Activated CD4-positive, alpha-beta T cell treated with anti-CD3 and anti-CD28 coated beads, Interleukin-2, amount 10 ng/mL, durations not matched to agents 7 days and 5 days (primary cell): ENCODE measurements at places on chromosomes 3 and 15.

GRCh38 chr3:15808679-15809310, 11.0 kb upstream of the ANKRD28 start:
- H3K27me3 ChIP-seq = no peaks in the 10 kb centered on the region
- peaks cover 13% of the 10 kb centered on the region for H3K36me3 ChIP-seq

- H3K4me1 ChIP-seq = no peaks in the 10 kb centered on the region
- H3K27me3 ChIP-seq = peaks cover 14% of the 10 kb centered on the region
- no peaks in the 10 kb centered on the region for H3K36me3 ChIP-seq
- DNase-seq = no peak
- H3K27ac ChIP-seq = no peak overlapping the region
- H3K4me3 ChIP-seq = no peak overlapping the region
Measured at GRCh38 chr3:149592758-149593240, 65.0 kb downstream of the WWTR1 start.

DNA sequence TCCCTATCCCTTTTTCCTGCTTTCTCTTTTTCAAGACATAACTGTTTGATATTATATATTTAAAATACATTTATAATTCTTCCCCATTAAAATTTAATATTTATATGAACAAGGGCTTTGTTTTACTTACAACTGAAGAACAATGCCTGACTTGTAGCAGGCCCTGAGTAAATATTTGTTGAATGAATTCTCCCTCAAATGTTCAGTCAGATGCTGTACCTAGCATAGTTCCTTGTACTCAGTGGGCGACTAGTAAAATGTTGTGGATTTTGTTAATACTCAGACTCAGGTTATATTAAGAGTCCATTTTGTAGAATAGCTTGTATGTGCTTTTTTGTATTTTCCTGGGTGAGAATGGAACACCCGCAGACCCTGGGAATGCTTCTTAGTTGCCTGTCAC, 69.1 kb downstream of the SEC22A start:
- peaks cover 16% of the 10 kb centered on the region for H3K36me3 ChIP-seq
- no peaks in the 10 kb centered on the region for H3K4me1 ChIP-seq
- no peak overlapping the region for H3K27ac ChIP-seq
- DNase-seq = no peak
- H3K27me3 ChIP-seq = no peaks in the 10 kb centered on the region

DNA sequence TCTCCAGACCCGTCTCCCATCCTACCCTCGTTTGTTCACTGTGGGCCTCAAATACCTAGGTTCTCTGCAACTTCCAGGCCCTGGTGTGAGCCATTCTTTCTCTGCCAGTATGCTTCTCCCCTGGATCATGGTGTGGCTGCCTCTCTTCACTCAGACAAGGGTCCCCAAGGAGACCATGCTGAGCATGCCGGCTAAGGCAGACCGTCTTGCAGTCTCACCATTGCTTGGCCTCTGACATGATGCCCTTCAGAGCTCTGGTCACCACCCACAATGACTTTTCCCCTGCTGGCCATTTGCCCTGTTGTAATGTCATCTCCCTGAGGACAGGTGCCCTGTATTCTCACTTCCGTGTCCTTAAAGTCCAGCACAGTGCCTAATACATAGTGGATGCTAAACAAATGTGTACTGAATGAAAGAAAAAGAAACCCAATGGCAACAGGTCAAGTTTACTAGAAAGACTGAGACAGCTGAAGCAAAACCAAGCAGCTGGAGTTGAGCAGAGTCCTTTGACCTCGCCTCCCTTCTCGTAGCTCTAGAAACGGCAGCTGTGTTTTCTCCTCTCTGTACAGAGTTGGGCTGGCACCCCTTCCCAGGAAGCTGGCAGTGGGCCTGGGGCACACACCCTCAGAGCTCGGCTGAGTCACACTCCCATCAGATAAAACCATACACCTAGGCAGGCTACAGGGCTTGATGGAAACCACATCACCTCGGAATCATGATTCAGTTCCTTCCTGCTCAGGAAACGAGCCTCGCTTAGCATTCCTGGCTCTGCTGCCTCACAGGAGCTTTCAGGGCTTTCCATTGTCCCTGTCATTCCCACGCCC, 8.6 kb downstream of the TLR9 start:
- peaks cover 43% of the 10 kb centered on the region for H3K36me3 ChIP-seq
- H3K27ac ChIP-seq = peak overlapping the region; percentile 93
- peak; percentile 52 for DNase-seq
- H3K27me3 ChIP-seq = no peaks in the 10 kb centered on the region

DNA sequence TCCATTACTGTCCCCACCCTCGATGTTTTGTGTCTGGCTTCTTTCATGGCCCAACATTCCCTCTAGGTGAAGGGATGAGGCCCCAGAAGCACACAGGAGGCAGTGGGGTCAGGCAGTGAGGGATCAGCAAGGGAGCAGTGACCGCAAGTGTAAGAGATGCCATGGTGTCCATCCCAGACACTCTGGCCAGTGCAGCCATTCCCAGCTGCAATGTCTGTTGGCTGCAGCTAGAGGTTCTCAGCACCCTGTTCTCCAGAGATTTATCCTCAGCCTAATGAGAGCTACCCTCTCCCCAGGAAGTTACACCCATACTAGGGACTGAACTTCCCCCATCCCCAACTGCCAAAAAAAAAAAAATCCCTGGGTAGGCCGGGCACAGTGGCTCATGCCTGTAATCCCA, 40.2 kb downstream of the TRANK1 start:
- H3K36me3 ChIP-seq = peaks cover 67% of the 10 kb centered on the region
- H3K4me1 ChIP-seq = peaks cover 79% of the 10 kb centered on the region
- no peaks in the 10 kb centered on the region for H3K27me3 ChIP-seq
- H3K4me3 ChIP-seq = no peak overlapping the region

DNA sequence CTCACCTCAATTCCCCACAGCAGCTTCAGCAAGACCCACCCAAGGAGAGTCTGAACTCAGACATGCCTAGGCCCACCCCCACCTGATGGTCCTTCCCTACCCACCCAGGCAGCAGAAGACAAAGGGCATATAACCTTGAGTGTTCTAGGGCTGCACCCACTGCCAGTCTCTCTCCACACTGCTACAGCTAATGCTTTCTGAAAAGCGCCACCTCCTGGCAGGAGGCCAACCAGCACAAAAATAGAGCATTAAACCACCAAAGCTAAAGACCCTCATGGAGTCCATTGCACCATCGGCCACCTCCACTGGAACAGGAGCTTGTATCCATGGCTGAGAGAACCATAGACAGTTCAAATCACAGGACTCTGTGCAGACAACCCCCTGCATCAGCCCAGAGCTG, 11.3 kb upstream of the RPL39L start:
- peaks cover 7% of the 10 kb centered on the region for H3K36me3 ChIP-seq
- peaks cover 41% of the 10 kb centered on the region for H3K27me3 ChIP-seq
- H3K27ac ChIP-seq = no peak overlapping the region
- H3K4me3 ChIP-seq = no peak overlapping the region
- peak; percentile 59 for DNase-seq

GRCh38 chr3:114730397-114730796, 416.7 kb downstream of the ZBTB20 start:
- H3K4me1 ChIP-seq = no peaks in the 10 kb centered on the region
- no peak for DNase-seq
- H3K4me3 ChIP-seq = no peak overlapping the region
- H3K27ac ChIP-seq = no peak overlapping the region
- no peaks in the 10 kb centered on the region for H3K36me3 ChIP-seq

DNA sequence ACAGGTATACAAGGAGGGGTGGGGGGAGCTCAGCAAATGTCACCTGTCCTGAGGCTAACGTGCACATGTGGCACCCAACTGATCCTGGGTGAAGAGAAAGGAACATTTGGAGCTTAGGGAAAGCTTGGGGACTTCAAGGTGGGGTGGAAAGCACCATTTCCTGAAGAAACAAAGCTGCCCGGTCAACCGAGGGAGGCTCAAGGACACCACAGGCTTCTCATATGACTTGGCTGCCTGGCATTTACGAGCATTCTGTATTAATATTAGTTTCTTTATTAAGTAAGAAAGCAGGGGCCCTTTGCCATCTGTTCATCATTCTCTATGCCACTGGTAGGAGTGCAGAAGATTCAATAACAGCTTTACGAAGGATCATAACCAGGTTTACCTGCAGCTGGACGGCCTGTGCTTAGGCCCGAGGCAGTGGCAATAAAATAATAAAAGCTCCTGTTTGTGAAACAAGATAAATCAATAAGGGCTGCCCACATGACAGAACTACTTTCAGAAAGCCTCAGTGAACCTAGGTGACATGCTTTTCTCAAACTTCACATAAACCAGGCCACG, 54.0 kb downstream of the ETV5 start:
- H3K4me3 ChIP-seq = no peak overlapping the region
- H3K27me3 ChIP-seq = peaks cover 58% of the 10 kb centered on the region
- DNase-seq = no peak
- no peaks in the 10 kb centered on the region for H3K36me3 ChIP-seq
- H3K27ac ChIP-seq = no peak overlapping the region

DNA sequence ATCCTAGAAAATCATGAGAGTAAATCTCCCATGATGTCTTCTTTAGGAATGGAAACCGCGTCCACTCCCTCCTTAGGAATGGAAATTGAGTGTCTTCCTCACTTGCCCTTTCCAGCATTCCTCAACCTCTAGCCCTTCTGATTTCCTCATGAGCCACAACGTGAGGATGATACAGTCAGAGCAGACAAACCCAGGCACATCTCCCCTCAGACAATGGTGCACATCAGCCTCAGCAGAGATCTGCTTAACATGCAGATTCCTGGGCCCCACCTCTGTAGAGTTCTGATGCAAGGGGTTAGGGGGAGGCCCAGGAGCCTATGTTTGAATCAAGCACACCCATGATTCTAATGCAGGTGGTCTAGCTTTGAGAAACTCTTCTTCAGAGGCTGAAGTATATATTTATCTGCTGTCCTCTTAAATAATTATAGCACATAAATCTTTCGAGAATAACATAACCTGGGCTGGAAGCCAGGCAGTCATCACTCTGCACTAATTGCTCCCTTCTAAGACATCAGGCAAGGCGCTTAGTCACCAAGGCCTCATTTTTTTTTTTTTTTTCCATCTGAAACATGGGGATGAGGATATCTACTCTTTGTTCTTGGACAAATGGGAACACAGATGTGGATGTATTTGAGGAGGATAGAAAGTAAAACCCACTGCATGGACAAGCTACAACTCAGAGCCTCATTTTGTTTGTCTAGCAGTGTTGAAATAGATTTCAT, 81.7 kb downstream of the PRICKLE2 start:
- no peaks in the 10 kb centered on the region for H3K4me1 ChIP-seq
- H3K4me3 ChIP-seq = no peak overlapping the region
- H3K36me3 ChIP-seq = no peaks in the 10 kb centered on the region
- H3K27me3 ChIP-seq = no peaks in the 10 kb centered on the region

- no peaks in the 10 kb centered on the region for H3K36me3 ChIP-seq
- DNase-seq = no peak
- no peaks in the 10 kb centered on the region for H3K27me3 ChIP-seq
- no peaks in the 10 kb centered on the region for H3K4me1 ChIP-seq
Measured at GRCh38 chr15:57500979-57501576, 90.6 kb upstream of the MYZAP start.

DNA sequence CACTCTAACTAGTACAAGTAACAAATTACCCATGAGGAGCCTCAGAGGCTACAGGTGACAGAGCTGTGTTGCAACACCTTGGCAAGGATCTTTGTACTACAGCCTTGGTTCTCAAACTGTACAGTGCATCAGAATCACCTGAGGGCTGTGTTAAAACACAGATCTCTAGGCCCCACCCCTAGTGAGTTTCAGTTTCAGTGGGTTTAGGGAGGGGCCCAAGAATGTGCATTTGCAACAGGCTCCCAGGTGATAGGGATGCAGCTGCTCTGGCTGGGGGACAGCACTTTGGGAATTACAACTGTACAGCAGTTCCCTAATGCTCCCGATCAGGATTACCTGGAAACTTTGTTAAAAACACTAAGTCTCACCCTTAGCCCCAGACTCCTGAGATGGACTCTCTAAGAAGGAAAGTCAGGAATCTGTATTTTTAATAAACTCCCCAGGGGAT, 66.1 kb upstream of the NR2F2 start:
- no peak for DNase-seq
- H3K27ac ChIP-seq = no peak overlapping the region
- H3K4me3 ChIP-seq = no peak overlapping the region
- H3K36me3 ChIP-seq = no peaks in the 10 kb centered on the region
- no peaks in the 10 kb centered on the region for H3K4me1 ChIP-seq

DNA sequence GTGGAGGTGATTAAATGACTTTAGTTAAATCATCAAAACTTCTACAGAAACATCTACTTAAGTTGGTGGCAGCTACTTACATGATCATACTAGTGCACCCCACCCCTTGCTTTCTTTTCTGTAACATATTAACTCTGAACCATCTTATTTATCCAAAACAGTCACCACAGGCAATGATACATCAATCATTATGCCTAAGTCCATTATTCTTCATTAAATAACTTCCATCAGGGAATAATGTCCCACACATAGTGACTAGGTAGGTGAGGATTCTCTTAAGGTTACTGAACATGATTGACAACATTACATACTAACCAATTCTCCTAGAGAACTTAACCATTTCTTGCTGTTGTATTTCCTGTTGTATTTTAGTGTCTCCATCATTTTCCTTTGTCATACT, 210.2 kb downstream of the NR1D2 start:
- H3K4me3 ChIP-seq = no peak overlapping the region
- no peak overlapping the region for H3K27ac ChIP-seq
- H3K27me3 ChIP-seq = no peaks in the 10 kb centered on the region
- H3K4me1 ChIP-seq = peaks cover 16% of the 10 kb centered on the region

- H3K27me3 ChIP-seq = peaks cover 3% of the 10 kb centered on the region
- no peaks in the 10 kb centered on the region for H3K4me1 ChIP-seq
- no peaks in the 10 kb centered on the region for H3K36me3 ChIP-seq
- DNase-seq = no peak
- no peak overlapping the region for H3K27ac ChIP-seq
- H3K4me3 ChIP-seq = no peak overlapping the region
Measured at GRCh38 chr3:171940151-171940649, 97.1 kb downstream of the TMEM212 start.

DNA sequence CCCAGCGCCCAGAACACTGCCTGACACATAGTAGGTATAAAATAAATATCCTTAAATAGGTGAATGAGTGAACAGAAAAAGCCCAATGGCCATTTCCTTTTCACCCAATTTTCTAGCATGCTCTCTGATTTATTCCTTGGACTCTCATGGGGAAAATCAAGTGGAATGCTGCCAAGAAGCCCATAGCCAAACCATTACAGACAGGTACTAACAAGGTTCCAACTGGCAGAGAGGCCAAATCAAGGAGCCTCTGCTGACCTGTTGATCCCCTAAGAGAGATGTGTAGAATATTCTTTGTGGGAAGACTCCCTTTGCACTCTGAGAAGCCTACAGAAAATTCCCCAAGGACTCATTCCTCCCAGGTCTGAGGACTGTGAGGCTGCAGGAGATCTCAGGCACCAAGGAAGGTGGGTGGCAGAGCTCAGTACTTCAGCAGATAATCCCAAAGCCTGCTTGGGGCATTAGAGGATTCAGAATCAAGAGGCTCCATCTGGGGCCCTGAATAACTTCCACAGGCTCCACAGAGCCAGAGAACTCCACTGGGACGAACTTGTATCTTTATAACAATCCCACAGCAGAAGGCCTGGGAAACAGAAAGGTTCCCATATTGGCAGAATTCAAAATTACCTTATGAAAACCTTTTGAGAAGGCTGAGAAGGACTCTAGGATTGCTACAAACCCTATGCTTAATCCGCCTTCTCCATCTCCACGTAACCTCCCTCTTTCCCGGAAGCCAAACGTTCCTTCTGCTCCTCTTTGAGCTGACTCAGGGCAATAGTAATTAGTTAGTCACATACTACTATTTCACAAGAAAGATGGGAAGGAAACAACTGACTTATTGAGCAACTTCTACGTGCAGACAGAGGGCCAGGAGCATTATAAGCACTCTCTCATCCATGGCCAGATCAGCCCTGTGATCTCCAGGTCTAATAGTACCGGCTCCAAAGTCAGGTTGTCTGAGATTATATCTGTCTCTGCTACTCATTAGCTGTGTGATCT, 34.5 kb downstream of the PRICKLE2 start:
- H3K4me3 ChIP-seq = no peak overlapping the region
- no peak overlapping the region for H3K27ac ChIP-seq
